ENCODE measurements at places on chromosomes 2 and 18.
A peak's percentile ranks its signal among the peaks of the same experiment; 100 is the strongest.

- no peak for DNase-seq
Observed at GRCh38 chr2:119293900-119294299, 70.3 kb downstream of the STEAP3 start.

DNA sequence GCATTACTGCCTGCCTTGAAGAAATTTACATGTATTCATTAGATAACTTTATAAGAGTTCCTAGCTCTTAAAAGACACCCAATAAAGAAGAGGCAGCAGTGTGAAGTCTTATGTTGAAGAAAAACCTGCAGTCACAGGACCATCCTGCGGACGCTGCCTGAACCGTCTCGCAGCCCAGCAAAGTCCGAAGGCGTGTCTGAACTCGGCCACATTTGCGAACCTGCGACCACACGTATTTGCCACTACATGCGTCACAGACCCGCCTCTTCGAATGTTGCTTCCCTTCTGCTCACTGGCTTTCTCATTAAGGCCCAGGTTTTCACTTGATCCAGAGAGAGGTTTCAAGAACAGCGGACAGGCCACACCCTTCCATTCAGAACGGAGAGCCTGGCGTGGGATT lies 41.2 kb downstream of the CNGA3 start:
- no peak for DNase-seq

GRCh38 chr2:9344434-9344833 lies 78.9 kb downstream of the ITGB1BP1 start:
- no peak for DNase-seq

GRCh38 chr2:46806526-46806925 lies 109.1 kb downstream of the MCFD2 start:
- no peak for DNase-seq

DNA sequence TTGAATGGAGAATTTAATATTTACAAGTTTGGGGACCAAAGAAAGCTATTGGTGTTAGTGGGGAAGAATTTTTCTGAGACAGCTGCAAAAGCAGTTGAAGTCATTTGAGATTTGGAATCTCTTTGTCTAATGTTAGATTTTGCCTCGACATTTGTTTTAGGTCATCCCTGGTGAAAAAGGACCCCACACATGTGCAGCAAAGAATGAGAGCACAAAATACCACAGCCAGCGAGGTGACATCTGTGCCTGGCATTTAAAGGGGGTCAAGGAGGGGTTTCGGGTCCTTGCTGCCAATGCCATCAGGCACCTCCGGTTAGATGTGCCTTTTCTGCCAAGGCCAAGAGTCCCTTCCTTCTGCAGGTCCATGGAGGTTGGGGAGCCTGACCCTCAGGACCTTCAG lies 173.3 kb downstream of the TRIB2 start:
- DNase-seq = no peak

GRCh38 chr2:145460112-145460511 lies 940.2 kb upstream of the ZEB2 start:
- no peak for DNase-seq

- DNase-seq = no peak
Observed at GRCh38 chr2:127546797-127547196, 11.3 kb downstream of the MYO7B start.

- DNase-seq = no peak
Observed at GRCh38 chr2:72920318-72921087, 3.2 kb downstream of the EMX1 start.

- no peak for DNase-seq
Observed at GRCh38 chr18:2978661-2979106, 34.3 kb downstream of the LPIN2 start.

- DNase-seq = no peak
Observed at GRCh38 chr2:194260185-194260584, 1396.8 kb upstream of the SLC39A10 start.

DNA sequence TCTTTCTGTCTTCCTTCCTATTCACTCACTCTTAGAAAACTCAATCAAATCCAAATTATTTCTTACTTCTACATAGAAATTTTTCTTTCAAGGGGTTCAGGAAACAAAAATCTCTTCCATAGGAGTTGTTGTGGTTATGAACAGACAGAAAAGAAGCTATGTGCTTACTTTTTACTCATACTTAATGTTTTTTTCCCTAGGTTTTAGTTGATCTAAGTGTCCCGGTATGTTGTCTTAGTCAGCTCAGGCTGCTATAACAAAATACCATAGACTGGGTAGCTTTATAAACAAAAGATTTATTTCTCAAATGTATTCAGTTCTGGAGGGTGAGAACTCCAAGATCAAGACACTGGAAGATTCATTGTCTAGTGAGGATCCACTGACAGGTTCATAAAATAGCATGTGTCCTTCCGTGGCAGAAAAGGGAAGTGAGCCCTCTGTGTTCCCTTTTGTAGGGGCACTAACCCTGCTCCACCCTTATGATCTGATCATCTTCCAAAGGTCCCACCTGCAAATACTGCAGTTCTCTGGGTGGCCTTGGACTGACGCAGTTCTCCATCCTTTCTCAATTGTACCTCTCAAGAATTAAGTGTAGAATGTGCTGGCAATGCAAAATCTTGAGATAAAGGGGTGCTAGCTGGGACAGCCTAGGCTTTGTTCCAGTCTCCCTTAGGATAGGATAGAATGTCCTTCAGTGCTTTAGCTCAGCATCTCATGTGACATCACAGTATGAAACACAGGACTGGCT lies 14.4 kb upstream of the VRK2 start:
- DNase-seq = no peak

DNA sequence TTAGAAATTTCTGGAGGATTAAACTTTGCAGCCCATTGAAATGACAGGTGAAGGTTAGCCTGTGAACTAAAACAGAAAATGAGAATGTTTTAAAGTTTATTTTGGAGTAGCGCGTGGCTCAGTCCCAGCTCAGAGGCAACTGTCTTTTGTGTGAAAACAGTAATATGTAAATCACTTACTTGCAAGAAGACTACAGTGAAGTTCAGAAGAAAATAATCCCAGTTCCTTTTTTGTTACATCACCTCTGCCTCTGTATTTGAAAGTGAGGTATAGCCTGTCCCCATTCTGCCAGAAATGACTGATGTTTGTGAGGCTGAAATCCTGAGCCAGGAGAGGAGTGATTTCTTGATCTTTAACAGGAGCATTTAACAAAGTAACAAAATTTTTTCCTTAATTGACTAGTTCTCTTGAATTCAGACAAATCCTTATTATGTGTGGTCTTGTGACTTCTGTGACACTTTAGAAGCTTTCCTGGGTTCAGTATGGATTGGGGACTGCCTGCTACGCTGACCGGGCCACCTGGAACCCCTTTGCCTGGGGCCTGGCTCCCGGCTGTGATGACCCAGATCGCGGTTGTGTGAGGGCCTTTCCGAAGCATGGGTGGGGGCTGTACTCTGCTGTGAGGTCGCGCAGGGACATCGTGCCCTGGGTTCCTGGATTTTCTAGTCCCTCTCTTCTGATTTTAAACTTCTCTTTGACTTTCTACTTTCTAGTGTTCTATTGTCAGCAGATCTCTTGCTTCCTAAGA lies 24.3 kb downstream of the TRAPPC12 start:
- DNase-seq = no peak

- DNase-seq = no peak
Observed at GRCh38 chr18:23718731-23719130, 29.5 kb downstream of the LAMA3 start.

DNA sequence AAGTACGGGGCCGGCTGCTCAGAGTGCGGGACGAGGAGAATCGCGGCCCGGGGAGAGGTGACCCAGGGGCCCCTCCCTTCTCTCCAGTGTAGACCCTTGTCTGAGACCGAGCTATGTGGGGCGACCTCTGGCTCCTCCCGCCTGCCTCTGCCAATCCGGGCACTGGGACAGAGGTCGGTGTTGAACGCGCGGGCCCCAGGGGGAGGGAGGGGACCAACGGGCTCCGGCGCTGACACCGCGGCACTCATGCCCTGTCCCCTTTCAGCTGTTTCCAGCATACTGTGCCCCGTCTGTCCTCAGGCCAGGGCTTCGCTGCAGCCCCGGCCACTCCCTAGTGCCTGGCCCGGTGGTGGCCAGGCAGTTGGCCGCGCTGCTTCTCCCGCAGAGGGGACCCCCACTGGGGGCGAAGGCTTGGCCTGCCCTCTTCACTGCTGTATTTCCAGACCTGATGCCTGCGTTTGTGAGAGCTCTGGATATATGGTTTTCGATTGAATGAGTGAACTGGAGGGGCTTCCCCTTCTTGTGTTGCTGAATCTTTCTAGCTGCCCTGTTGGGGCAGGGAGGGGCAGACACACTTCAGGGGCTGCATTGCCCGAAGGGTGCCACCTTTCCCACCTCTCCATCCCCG lies 809 bp downstream of the DBI start:
- no peak for DNase-seq

DNA sequence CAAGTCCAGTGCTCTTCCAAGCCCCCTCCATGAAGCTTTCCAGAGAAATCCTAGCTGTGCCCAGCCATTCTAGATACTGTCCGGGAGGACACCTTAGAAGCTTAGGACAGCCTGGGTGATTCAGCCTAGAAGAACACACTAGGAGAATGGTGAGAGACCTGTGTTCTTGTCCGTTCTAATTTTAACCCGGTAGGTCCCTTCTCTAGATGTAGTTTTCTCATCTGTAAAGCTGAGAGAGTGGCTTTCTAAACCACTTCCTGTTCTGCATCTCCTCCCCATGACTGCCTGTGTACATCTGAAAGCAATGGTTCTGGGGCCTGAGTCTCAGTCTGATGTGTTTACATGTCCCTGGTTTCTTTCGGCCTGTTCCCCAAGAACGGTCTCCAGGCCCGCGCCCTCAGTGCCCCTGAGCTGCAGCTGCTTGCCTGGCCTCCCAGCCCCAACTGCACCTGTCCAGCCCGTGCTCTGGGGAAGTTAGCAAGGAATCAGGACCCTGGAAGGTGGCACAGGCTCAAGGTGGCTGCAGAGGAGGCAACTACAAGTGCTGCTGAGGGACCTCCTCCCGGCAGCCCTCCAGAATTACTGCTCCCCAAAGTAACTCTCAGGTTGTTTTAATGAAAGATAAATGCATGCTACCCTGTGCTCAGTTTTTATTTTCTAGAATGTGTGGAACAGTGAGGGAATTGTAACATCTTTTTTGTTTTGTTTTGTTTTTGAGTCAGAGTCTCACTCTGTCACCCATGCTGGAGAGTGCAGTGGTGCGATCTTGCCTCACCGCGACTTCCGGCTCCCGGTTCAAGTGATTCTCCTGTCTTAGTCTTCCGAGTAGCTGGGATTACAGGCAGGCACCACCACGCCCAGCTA lies 105.9 kb downstream of the LBH start:
- peak; percentile 20 for DNase-seq

GRCh38 chr18:668260-668659 lies 10.8 kb downstream of the TYMS start:
- no peak for DNase-seq

- no peak for DNase-seq
Observed at GRCh38 chr2:105403783-105404698, 5.2 kb upstream of the FHL2 start.

- no peak for DNase-seq
Observed at GRCh38 chr2:54535599-54536195, 79.6 kb downstream of the SPTBN1 start.

DNA sequence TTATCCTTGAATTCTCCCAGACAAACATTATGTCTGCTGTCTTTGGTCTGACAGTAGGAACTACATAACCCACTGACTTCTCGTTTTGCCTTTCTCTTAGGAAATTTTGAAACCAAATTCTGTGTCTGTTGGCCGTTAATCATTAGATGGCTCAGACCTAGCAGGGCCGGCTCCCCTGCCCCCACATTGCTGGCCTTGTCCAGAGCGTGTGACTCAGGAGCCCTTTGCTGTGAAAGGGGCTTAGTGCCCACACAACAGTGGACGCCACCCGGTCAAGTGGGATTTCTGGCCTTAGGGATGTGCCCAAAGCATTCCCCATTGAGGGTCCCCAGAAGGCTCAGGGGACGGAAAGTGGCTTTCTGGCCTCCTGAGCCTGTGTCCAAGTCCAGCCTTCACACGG lies 137.5 kb downstream of the CTIF start:
- no peak for DNase-seq

- DNase-seq = no peak
Observed at GRCh38 chr2:157748371-157749142, 119.9 kb upstream of the ACVR1C start.

DNA sequence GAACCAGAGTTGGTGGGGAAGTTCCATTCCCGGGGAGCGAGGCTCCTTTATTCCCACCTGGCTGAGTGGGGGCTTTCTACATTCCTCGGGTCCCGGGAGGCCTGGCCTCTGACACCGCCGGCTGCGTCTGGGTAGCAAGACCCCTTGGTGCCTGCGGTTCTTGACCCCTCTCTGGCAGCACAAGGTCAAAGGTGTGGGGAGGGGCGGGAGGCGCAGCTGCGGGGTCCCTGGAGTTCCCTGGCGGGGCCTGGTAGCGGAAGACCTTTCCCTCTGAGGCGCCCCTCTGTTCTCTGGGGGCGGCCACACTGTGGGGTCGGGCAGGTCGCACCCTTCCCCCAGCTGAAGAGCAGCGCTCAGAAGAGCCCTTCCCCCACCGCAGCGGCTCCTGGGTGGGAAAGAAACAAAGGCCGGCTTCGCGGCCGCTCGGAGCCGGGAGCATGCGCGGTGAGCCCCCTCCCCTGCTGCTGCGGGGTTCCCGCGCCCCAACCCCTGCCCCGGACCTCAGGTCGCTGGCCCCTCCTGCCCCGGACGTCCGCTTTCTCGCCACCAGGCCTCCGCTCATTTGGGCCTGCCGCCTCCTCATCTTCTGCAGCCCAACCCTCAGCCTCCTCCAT lies 146.3 kb downstream of the ANKRD44 start:
- DNase-seq = no peak

DNA sequence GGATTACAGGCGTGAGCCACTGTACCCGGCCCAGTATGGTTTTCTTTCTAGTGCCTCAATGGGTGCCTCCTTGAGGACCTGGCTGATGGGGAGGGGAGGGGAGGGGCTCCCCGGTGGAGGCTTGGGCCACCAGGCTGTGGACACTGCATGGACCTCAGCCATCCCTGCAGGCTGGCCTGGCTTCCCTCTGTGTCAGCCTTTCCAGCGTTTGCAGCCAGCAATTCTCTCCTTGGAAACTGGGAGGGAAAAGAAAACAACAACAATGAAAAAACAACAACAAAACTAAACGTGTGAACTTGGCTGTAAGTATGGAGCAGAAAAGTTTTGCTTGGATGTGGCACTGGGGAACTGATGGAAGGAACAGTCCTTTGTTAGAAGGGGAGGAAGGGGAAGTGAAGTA lies 159.3 kb downstream of the GLI2 start:
- no peak for DNase-seq

DNA sequence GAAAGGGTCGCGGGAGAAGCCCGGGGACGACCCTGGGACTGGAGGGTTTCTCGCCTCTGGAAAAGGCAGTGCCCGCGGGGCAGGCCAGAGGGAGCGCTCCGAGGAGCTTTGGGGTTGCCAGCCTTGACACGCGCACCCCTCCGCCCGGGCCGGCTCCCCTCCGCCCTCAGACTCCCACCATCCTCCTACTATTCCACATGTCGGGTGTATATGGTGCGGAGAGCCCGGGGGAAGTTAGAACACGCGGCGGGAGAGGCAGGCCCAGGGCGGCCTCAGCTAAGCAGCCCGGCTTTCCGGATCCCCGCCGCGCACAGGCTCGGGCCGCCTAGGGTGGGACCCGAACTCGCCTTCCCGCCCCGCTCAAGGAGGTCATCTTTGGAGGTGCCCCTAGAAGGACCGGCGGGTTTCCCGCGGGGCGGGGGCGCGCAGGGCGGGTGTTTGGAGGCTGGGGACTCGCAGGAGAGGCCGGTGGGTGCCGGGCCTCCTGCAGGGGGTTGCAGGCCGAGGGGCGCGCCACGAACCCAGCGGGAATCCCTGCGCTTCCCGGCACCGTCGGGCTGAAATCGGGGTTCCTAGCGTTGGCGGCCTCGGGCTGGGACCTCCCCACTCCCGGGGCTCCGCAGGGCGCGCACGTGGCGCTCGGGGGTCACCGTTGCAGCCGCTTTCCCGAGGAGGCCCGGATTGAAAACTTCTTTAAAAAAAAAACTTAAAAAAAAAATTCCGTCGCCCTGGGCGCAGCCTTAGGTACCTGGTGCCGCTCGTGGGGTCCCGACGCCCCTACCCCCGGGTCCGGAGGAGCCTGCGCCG lies 3.7 kb downstream of the NFATC1 start:
- DNase-seq = no peak
